HT1080 (cell line): ENCODE measurements at places on chromosomes 12 and 14. TPM values are rescaled to one million over a fixed set of nuclear protein-coding genes. Genes with fewer than 3 reads are reported as not detected.

- no peak for DNase-seq
Observed at GRCh38 chr14:54490445-54491175, 1.8 kb upstream of the GMFB start.

DNA sequence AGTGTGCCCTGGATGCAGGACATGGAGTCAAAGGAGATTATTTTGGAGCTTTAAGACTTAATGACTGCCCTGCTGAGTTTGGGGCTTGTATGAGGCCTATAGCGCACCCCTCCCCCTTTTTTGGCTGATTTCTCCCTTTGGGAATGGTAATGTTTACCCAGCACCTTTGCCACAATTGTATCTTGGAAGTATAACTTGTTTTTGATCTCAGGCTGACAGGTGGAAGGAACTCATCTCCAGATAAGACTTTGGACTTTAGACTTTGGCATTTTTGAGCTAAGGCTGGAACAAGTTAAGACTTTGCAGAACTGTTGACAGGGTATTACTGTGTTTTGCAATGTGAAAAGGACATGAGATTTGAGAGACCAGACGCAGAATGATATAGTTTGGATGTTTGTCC is 110.5 kb downstream of the DERA start:
- DNase-seq, result no peak

OR4E2 gene
- total RNA-seq, result not detected in 2 replicates

DNA sequence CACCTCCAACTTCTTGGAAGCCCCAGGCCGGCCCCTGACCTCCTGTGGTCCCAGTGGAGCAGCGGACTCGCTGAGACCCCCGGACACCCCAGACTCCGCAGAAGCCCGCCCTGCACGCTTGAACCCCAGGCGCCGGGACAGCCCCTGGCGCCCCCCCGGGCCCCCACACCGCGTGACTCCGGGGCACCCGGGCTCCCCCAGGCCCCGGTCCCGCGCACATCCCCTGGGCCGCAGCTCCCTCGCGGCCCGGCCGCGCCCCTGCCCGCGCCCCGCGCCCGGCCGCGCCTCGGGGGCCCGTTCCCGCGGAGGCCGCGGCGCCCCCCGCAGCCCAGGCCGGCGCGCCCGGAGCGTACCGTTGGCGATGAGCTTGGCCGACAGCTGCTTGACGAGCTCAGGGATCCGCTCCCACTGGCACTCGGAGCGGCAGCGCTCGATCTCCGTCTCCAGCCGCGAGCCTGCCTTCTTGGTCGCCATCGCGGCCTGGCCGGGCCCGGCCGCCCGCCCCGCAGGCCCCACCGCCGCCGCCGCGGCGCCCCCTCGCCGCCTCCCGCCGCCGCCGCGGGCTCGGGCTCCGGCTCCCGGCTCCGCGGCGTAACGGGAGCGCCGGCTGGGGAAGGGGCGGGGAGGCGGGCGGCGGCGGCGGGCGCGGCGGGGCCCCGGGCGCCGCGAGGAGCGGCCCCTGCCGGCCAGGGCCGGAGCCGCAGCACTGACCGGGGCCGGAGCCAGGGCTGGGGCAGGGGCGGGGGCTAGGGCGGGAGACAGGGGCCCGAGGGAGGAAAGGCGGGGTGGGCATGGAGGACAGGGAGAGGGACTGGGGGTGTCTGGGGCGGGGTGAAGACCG is at the start of gene TTC7B:
Gene TTC7B, minus strand, starts transcription at position 609 of the 841 bp plus-strand sequence. Its CDS starts 135 bp downstream, at position 474.
- no peak for DNase-seq

CCDC175 gene
- not detected in 2 replicates for total RNA-seq

DNA sequence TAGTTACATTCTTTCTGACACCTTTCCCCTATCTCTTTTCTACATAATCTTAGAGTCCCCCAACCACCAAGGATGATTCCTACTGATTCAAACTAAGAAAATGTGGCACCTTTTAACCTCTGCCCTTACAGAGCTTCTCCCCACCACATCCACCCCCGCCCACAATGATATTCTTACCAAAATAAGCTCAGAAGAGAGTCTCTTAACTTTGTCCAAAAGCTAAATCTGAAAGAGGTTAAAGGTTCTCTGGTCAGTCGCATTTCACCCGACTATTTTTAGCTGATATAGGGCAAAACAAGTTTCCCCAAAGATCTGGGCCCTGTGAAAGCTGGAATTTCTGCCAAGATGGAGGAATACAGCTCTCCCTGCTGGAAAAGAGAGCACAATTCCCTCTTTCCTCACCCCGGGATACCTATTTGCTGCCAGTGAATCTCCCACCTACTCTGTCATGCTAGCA is 128.6 kb downstream of the ZFP36L1 start:
- no peak for DNase-seq

DNA sequence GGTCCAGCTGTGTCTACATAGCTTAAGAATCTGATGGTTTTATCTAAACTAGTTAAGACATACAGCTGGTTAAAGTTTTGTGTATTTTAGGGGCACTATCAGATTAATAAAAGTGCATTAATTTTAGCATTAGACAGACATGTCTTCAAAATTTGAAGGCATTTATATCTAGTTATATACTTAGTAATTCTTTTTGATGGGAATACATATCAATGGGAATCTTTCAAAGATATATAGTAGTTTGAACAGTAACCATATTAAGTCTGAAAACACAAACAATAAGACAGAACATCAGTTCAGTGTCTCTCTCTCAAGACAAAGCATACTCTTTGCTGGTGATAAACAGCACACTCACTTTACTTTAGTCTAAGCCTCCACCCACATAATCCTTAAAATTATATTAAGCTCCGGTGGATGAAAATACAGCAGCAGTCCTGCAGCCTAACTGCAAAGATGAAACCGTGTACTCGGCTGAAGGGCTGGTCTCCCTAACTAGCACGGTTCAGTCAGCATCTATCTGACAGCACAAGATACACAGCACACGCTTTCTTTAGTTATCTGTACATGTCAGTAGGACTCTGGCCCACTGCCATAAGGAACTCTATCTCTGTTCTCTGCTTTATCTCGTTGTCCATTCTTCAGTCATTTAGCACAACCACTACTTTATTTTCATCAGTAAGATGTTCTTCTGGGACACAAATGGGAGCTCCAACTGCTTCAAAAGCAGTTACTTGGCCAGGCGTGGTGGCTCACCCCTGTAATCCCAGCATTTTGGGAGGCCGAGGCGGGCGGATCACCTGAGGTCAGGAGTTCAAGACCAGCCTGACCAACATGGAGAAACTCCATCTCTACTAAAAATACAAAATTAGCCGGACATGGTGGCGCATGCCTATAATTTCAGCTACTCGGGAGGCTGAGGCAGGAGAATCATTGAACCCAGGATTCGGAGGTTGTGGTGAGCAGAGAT is 80.5 kb downstream of the MED13L start:
- no peak for DNase-seq

DNA sequence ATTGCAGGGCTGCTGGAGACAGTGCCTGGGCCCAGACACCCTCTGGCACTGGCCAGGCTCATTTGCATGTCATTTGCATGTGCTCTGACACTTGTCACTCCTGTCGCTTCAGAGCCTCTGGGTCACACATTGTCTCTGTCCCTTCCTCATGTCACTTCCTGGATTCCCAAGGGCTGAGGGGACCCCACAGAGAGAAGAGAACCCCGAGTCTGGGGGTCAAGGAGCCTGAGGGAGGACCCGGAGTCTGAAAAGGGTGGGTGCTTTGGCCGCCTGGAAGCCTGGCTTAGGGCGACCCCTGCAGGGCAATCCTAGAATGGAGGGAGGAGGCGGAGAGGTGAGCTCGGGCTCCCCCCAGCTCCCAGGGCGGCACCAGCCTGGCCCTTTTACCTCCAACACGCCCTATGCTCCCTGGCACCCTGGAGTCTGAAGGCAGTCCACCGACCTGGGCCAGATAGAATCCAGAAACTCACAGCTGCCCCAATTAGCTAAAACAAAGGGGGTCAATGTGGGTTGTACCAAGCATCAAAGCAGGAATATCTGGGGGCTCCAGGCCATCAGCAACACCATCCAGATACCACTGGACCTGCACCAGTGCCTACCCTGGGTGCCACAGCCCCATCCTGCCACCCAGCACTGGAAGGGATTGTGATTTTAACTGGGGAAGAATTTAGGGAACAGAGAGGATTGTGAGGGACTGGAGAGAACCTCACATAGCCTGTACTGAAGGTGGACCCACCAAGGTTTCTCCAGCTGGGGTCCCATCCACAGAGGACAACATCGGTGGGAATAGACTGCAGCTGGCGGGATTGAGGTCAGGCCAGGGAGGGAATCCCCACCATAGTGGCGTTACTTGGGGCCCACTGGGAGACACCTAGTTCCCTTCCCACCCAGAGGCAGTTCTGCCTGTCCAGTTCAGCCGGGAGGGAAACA is 21.8 kb upstream of the KRT78 start:
- peak; percentile 69 for DNase-seq

GRCh38 chr14:55556929-55557623 is 22.9 kb upstream of the KTN1 start:
- peak; percentile 95 for DNase-seq

DNA sequence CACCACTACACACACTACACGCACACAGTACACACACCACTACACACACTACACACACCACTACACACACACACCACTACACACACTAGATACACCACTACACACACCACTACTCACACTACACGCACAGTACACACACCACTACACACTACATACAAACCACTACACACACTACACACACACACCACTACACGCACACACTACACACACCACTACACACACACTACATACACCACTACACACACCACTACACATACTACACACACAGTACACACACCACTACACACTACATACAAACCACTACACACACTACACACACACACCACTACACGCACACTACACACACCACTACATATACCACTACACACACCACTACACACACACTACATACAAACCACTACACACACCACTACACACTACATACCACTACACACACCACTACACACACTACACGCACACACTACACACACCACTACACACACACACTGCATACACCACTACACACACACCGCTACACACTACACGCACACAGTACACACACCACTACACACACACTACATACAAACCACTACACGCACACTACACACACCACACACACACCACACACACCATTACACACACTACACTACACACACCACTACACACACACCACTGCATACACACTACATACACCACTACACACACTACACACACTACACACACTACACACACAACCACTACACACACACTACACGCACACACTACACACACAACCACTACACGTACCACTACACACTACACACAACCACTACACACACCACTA is 11.7 kb downstream of the NOC4L start:
- DNase-seq, result no peak

ADCY6 gene
- total RNA-seq, result 14.5 and 15.6 TPM in 2 replicates

GRCh38 chr14:54890788-54891187 is 11.8 kb downstream of the GCH1 start:
- DNase-seq, result no peak

DNA sequence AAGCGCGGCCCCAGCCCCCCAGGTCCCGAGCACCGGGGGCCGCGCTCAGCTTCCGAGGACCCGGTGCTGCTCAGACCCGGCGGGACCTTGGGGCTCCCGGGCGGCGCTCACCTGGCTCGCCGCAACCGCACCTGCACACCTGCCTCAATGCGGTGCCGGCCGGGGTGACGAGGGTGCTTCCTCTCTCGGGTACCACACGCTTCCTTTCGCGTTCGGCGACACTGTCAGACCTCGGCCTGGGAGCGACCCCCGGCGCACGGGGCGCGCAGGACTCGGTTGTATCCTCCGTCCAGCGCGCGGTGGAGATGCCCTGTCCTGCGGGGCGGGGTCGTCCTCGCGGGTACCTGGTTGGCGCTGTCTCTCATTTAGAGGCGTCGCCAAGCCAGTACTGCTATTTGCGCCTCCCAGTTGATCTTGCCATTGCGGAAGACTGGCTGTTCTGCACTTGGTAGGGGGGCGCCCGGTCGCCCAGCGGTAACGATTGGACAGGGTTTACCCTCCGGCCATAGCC is 718 bp downstream of the PACS2 start:
- no peak for DNase-seq

- DNase-seq, result no peak
Observed at GRCh38 chr12:106412563-106412962, 55.0 kb downstream of the POLR3B start.

DNA sequence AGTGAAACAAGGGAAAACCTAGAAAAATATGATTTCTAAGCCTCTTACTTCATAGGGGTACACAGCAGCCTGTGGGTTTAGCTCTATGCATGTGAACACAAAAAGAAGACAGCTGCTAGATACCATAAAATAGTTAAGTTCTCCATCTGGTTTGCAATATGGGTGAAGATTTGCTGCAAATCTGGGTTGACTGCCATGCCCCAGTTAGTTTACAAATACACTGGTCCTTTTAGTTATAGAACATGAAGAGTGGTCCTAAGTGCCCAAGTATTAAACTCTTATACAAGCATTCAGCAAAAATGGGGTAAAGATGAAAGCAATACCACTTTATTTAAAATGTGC is 176.1 kb downstream of the AEBP2 start:
- no peak for DNase-seq

- no peak for DNase-seq
Observed at GRCh38 chr12:54029529-54030441, 1.5 kb downstream of the HOXC6 start.

CAPZA3 gene
- total RNA-seq, result not detected in 2 replicates

GPR84 gene
- not detected in 2 replicates for total RNA-seq

- no peak for DNase-seq
Observed at GRCh38 chr12:16807731-16808130, 201.8 kb upstream of the LMO3 start.

SLC10A1 gene
- total RNA-seq, result not detected in 2 replicates

- DNase-seq, result peak; percentile 16
Observed at GRCh38 chr12:40104461-40105264, 1.2 kb downstream of the SLC2A13 start.

- peak; percentile 5 for DNase-seq
Observed at GRCh38 chr12:97716356-97716755, 253.8 kb downstream of the RMST start.

- no peak for DNase-seq
Observed at GRCh38 chr14:58637391-58638230, at the start of gene DACT1. TSS of gene DACT1 (plus strand) at chr14:58637962. CDS start at chr14:58638203, 241 bp downstream.

DNA sequence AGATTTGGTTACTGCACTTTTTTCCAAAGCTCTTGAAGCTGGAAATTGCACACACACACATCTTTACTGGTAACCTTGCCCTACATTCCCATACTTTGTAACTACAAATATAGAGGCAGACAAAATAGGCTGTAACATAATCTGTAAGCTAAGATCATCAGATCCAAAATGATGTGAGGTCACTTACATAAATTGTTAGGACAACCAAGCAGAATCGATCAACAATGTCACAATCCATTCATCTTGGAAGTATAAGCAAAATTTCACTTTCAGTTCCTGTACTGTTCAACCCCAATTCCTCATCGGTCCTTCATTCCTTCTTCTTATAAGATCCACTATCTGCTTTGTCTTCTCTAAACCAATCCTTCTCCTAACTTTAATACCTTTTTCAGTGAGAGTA is 72.6 kb downstream of the EPS8 start:
- no peak for DNase-seq

GRCh38 chr12:23909551-23909950 is 39.9 kb downstream of the SOX5 start:
- no peak for DNase-seq

DNA sequence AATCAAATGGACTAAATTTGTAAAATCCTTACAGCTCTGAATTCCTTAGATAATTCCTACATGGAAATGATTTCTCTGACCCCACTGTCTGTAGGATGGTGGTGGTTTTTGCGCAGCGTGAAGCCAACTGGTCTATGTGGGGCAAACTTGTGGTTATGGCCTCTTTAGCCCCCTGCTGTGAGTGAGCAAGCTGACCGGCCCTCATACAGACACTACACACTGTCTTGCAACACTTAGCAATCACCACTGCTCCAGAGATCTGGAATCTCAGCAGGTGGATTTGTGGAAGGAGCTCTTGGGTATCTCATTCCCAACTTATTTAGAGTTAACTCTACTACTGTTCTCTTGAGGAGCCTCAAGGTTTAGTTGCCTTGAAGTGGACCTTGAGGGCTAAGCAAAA is 70.2 kb downstream of the SCN8A start:
- peak; percentile 49 for DNase-seq

MYO1H gene
- not detected in 2 replicates for total RNA-seq

DAD1 gene
- 280 and 308 TPM in 2 replicates for total RNA-seq
